GM23248 (cell line): ENCODE measurements at places on chromosomes 7 and 10. TPM values are rescaled to one million over a fixed set of nuclear protein-coding genes. Genes with fewer than 3 reads are reported as not detected.

- H3K36me3 ChIP-seq, result no peaks in the 10 kb centered on the region
- DNase-seq, result no peak
- H3K4me3 ChIP-seq, result no peak overlapping the region
- H3K27me3 ChIP-seq, result no peaks in the 10 kb centered on the region
These were observed 460.0 kb downstream of the DNAJB6 start for GRCh38 chr7:157796846-157797245.

- no peaks in the 10 kb centered on the region for H3K4me1 ChIP-seq
- H3K4me3 ChIP-seq, result no peak overlapping the region
- no peaks in the 10 kb centered on the region for H3K27me3 ChIP-seq
- no peaks in the 10 kb centered on the region for H3K36me3 ChIP-seq
- no peak for DNase-seq
These were observed 11.8 kb downstream of the SLC29A3 start for GRCh38 chr10:71330789-71331404.

- no peaks in the 10 kb centered on the region for H3K36me3 ChIP-seq
- DNase-seq, result no peak
- peaks cover 9% of the 10 kb centered on the region for H3K4me1 ChIP-seq
- no peak overlapping the region for H3K27ac ChIP-seq
- H3K27me3 ChIP-seq, result no peaks in the 10 kb centered on the region
These were observed 7.6 kb downstream of the ITGB8 start for GRCh38 chr7:20338285-20338684.

DNA sequence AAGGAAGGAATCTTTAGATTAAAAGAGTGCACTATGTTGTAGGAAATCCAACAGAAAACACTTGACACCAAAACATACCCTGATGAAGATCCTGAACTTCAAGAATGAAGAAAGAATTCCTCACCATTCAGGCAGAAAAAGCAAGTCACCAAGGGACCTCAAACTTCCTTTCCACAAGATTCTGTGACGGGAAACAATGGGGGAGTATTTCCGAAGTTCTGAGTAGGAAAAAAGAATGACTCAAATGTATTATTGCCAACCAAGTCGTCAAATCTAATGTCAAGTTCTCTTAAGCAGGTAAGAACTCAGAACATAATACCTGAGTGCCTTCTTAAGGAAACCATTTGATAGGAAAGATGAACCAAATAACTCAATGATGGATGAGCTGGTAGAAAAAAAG, 44.7 kb upstream of the MTURN start:
- no peaks in the 10 kb centered on the region for H3K27me3 ChIP-seq
- no peak for DNase-seq
- peaks cover 22% of the 10 kb centered on the region for H3K4me1 ChIP-seq
- no peaks in the 10 kb centered on the region for H3K36me3 ChIP-seq
- no peak overlapping the region for H3K4me3 ChIP-seq

DNA sequence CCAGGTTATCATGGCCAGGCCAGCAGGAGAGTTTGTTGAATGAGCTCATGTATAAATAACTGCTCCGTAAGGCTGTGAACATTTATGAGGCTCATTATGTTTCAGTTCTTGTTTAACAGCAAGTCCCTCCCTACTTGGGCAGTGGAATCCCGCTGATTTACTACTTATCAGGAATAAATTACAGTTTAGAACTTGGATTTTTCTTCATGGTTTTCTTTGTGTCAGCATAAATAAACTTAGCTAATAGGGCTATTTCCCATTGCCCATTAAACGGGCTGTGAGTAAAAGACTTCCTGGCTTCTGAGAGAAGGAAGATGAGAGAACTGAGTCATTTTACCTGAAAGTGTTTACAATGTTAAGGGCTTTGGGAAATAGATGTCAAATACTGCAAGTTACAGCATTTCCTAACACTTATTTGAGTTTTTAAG, 701.6 kb upstream of the ANKRD30A start:
- H3K27me3 ChIP-seq, result no peaks in the 10 kb centered on the region
- H3K27ac ChIP-seq, result no peak overlapping the region
- no peak overlapping the region for H3K4me3 ChIP-seq
- no peaks in the 10 kb centered on the region for H3K36me3 ChIP-seq
- no peak for DNase-seq

DNA sequence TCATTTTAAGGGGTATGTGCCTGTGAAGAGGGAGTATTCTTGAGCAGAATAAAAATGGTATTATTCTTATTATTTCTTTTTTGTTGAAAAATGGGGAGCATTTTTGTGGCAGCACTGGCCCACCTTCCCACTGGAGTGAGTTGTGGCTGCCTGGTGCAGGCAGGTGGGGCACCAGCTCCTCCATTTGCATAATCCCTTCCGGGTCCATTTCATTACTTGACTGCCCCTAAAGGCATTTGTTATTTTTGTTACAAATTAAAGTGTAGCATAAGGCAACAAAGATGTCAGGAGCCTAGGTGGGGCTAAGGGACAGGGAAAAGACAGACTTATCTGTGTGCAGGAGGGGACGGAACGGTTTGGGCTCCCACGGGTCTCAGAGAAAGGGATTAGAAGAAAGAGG, 26.8 kb downstream of the GOLGA7B start:
- H3K4me3 ChIP-seq, result no peak overlapping the region
- no peak for DNase-seq
- no peaks in the 10 kb centered on the region for H3K36me3 ChIP-seq
- H3K27ac ChIP-seq, result no peak overlapping the region

The NKX2-3 gene
- not detected in 2 replicates for total RNA-seq

The CALHM1 gene
- total RNA-seq, result not detected in 2 replicates

The GNAT3 gene
- not detected in 2 replicates for total RNA-seq

The EVX1 gene
- total RNA-seq, result not detected in 2 replicates
